ENCODE measurements at places on chromosomes 6 and 20. TPM values are rescaled to one million over a fixed set of nuclear protein-coding genes. Genes with fewer than 3 reads are reported as not detected.

DNA sequence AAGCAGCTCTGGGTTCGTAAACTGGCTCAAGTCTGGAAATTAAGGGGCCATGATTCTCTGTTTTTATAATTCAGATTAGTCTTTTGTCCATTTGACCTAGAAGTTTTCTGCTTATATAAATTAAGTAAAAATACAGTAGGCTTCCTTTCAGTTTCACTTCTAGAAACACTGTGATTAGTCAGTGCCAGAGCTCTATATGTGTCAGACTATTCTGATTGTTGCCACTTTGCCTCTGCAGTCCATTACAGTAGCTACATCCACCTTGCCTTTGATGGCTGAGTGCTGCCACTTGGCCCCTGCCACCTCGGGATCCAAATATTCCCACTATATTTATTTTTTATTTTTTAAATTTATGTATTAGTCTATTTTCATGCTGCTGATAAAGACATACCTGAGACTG, 7.9 kb downstream of the ZC2HC1B start:
- no peak for DNase-seq

- no peak for DNase-seq
These were observed at the start of gene PKHD1 for GRCh38 chr6:52087498-52087999. Gene PKHD1, minus strand, starts transcription at chr6:52087613. Its CDS starts 2,680 bp downstream, at chr6:52084933.

DNA sequence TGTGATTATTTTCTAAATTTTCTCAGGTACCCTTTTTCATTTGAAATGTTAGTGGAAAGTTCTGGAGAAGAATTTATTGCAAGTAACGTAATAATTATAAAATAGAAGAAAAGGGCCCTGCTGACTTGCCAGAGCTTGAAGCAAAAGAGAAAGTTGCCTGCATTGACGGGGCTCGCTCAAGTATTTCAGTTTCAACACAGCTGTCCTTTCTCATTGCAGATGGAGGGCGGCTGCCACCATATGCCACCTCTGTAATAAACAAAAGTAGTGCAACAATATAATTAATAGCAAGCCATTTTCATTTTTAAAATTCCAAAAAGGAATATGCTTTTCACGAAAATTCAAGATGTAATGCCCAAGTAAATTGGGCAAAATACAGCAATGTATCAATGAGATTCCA, 246.2 kb downstream of the PACRG start:
- DNase-seq: no peak

GRCh38 chr20:31568773-31569162, 36.3 kb upstream of the ID1 start:
- DNase-seq: no peak

GRCh38 chr6:16852671-16853070, 91.4 kb upstream of the ATXN1 start:
- no peak for DNase-seq

DNA sequence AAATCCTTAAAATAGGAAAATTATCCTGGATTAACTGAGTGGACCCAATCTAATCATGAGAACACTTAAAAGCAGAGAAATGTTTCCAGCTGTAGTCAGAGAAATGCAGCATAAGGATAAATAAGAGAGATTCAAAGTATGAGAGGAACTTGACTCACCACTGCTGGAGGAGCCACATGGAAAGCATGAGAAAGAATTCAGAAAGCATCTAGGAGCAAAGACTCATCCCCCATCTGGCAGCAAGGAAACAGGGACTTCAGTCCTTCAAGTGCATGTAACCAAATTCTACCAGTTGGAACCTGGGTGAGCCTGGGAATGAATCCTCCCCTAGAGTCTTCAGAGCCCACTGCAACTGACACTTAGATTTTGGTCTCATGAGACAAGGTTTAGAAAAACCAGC, 33.7 kb downstream of the RNF146 start:
- no peak for DNase-seq

DNA sequence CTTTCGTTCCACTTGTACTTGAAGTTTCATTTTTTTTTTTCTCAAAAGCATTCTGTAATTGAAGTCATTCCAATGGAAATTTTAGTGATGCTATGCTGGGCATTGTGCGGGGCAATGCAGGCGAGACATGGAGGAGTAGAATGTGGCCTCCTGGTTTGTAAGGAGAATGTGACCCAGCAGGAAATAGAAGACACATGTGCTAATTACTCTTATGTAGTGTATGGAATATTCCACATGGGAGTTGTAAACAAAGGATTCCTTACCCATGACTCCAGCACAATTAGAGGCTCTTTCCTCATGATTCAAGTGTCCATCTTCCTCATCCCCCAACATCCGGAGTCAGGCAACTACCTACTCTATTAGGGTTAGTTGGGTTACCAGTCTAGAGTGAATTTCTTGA, 14.9 kb upstream of the RFPL4B start:
- no peak for DNase-seq

DNA sequence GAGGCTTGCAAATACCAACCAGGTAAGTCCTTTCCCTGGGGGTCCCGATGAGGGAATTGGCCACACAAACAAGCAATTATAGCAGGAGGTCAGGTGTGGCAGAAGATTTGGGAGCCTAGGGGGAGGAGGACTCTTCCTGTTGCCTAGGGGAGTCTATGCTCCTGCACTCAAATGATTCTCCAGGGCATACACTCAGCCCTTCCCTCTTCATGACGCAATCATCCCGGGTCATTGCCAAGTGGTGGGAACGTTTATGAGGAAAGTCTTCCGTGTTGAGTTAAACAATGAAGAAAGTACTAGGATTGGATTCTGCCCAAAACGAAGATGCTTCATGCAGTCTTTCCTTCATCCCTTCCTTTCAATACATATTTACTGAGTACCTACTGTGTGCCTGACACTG, 186.5 kb upstream of the TSHZ2 start:
- DNase-seq: no peak

GRCh38 chr20:1569415-1569881, 11.9 kb upstream of the SIRPD start:
- no peak for DNase-seq

- DNase-seq: no peak
These were observed 71.2 kb upstream of the PRDM1 start for GRCh38 chr6:106014955-106015354.

- DNase-seq: no peak
These were observed 565.1 kb upstream of the FLRT3 start for GRCh38 chr20:14902432-14903089.

GRCh38 chr6:155418017-155418761, 37.5 kb downstream of the NOX3 start:
- DNase-seq: peak; percentile 42

DNA sequence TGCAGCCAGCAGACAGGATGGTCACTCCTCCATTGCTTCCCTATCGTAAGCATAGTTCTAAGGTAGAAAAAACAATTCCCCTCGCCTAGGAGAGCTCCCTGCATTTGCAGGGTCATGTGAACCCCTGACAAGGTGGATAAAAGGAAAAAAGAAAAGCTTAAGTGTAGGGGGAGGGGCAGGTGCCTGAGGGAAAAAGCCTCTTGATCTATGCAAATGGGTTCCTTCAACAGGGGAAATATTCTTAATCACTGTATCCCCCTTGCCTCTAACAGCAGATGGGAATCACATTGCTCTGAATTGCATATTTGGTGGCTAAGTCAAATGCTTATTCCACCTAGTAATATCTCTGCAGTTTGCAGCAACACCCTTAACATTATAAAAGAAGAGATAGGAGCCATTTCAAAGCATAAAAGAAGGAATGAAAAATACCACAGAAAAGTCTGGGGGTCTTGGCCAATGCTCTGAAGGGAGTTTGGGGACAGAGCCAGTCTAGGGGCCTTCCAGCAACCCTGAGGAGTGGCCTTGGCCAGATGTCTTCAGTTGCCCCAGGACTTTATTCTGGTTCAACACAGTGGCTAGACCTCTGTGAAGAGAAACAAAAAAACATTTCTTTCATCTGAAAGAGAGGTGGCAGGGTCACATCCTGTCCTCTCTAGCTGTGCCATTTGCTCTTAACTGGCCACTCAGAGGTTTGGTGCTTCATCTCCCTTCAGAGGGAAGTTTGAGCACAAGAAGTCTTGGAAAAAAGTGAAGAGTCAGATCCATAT, 660.4 kb upstream of the GJE1 start:
- DNase-seq: no peak

DNA sequence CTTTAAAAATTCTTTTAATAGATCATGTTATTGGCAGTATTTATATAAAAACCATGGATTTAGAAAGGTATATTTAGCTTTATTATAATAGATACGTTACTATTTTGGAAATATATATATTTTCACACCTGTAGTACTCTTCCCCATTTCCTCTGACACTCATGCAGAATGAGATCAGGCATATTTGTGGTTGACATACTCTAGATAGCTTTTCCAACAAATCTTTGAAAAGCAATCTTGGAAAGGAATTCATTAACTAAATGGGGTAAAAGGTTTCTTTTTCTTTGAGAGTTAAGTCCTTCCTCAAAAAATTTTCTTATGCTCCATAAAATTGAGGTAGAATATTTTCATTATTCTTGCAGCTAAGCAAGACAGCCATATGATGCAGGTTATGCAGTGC, 14.5 kb downstream of the ASF1A start:
- DNase-seq: no peak

DNA sequence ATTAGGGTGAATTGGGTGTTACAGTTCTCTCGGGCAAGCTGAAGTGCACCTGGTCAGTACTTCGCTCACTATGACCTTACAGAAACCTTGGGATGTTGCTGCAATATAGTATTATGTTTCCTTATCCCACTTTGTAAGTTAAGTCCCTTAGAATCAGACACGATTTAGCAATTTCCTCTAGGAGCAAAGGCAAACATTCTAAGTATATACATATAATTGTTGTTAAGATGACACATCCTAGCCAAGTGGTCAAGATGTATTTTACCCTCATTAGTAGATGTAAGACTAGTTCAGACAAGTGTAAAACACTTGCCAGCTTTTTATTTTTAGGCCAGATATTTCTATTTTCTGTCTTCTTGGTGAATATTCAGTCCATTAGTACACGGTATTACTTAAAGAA, 31.1 kb upstream of the RGS17 start:
- DNase-seq: no peak

Gene NFATC2
- total RNA-seq: 5.7 TPM

Gene CGA
- not detected for total RNA-seq

Gene TSBP1
- total RNA-seq: not detected

Gene PACSIN1
- not detected for total RNA-seq

Gene CTCFL
- not detected for total RNA-seq

Gene MICA
- total RNA-seq: 9.1 TPM

Gene TUBB1
- total RNA-seq: not detected

Gene MCM9
- 20.2 TPM for total RNA-seq

Gene TENT5A
- total RNA-seq: 22.9 TPM

Gene ZNF76
- 31.5 TPM for total RNA-seq

Gene ZCCHC3
- total RNA-seq: 3.3 TPM
